CD4-positive, alpha-beta T cell treated with Interleukin-6 for 4 hours (primary cell): ENCODE measurements at places on chromosomes 12 and 14.

DNA sequence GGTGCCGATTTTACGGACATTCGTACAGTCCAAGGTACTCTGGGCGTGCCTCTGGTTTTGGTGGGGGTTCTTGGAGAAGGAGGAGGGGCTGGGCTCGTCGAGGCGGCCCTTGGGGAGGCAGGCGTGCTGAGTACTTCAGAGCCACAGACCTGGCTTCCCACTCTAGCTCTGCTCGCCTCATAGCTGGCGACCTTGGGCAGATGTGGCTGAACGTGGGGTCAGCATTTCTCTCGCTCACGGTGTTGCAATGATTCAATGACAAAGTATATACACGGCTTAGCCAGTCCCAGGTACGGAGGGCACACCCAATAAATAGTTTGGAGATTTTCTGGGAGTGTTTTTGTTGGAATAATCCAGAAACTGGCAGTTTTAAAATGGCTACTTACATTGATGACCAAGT, 75.1 kb downstream of the FOXN4 start:
- DNase-seq = no peak

- DNase-seq = no peak
These were observed 141.9 kb upstream of the PRKD1 start for GRCh38 chr14:30069536-30069935.

DNA sequence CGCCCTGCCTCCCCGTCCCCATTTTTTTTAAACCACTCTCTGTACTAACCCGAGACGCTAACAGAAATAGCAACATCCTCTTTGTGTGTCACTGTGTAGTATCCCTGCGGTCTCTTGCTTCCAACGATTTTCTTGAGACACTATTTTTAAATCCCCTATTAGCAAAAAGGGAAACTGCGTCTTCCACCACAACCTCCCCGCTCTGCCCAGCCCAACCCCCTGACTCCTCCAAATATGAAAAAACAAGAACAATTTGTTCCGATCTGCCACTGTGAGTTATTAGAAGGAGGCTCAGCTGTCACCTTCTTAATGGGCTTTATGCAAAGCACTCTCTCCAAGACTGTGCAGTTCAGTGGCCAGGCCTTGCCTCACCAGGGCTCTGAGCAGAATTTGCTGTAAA, 76.3 kb downstream of the MAP1LC3B2 start:
- no peak for DNase-seq

DNA sequence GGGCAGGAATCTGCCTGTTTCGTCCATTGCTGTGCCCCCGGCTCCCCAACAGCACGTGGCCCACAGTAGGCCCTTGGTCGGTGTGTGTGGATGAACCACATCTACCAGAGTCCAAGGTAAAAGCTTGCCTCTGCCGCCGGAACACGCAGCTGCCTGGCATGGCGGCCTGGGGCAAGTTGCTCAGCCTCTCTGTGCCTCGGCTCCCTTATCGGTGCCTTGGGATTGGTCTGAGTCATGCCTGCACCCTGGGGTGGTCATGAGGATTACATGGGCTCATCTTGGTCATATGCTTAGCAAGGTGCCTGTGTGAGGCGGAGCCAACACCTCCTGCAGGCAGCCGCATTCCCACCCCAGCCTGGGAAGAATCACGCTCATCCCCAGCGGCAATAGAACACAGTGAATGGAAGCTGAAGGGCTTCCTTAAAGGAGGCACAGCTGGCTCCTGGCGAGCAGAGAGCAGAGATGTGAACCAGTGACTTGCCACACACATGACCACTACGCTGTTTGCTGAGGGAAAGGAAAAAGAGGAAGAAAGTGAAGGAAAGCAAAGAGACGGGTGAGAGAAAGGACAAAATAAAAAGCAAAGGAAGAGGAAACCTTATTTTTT, 5.5 kb upstream of the SCARB1 start:
- DNase-seq = no peak

- DNase-seq = peak; percentile 44
These were observed 823 bp downstream of the ATG2B start for GRCh38 chr14:96362071-96362964.

DNA sequence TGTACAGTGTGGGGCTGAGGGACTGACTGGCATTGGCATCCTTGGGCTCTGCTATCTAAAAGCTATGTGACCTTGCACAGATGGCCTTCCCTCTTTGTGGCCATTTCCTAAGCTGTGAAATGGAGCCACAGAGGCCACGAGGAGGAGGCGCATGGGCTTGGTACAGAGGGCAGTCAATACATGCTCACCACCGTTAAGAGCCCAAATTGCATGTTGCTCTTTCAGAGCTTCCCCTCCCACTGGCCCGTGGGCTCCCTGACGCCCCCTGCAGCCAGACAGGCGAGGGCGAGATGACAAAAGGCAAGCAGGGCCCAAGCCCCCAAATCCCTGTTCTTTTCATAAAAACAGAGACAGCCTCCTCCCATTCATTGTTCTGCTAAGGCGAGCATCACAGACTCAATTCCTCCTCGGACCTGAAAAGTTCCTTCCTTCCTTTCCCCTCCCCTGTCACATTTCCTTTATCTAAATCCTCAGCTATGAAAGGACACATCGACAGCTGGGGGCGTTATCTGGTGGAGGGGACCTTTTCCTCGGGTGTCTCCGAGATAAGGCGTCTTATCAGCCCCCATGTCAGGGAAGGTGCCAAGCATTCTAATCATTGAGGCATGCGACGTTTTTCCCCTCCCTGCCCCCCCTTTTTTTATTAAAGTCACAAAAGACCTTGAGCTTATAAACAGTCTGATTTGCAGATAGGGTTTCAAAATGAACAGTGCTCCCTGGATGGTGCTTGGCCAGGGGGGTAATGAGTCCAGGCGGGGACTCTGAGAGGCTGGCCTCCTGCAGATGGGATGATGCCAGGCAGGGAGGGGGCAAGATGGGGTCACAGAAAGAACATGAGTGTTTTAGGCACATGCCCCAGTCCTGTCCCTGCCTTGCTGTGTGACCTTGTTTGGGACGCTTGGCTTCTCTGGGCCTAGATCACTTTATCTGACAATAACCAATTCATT, 26.4 kb downstream of the FAM222A start:
- peak; percentile 6 for DNase-seq

DNA sequence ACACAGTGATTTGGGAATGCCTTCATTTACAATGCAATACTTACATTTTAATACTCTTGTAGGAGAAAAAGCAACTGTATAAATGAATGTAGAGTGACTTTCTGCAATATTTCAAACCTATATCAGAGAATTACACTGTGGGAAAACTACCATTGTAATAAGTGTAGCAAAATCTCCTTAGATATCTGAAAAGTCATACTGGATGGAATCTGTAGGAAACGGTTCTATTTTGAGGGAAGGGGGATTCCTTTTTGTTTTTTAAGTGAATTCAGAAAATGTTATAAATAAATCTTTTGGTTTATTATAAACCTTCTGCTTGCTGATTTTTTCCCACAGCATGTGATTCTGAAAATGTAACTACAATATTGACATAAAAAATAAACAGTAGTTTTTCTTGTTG, 23.0 kb downstream of the ZNF891 start:
- no peak for DNase-seq

GRCh38 chr12:30047516-30048254, 263.9 kb upstream of the TMTC1 start:
- no peak for DNase-seq

- DNase-seq = peak; percentile 35
These were observed 1.8 kb downstream of the GLI1 start for GRCh38 chr12:57461276-57461916.

GRCh38 chr14:76109087-76109880, 42.4 kb upstream of the GPATCH2L start:
- DNase-seq = no peak

GRCh38 chr12:94771199-94771598, 120.8 kb upstream of the TMCC3 start:
- no peak for DNase-seq

DNA sequence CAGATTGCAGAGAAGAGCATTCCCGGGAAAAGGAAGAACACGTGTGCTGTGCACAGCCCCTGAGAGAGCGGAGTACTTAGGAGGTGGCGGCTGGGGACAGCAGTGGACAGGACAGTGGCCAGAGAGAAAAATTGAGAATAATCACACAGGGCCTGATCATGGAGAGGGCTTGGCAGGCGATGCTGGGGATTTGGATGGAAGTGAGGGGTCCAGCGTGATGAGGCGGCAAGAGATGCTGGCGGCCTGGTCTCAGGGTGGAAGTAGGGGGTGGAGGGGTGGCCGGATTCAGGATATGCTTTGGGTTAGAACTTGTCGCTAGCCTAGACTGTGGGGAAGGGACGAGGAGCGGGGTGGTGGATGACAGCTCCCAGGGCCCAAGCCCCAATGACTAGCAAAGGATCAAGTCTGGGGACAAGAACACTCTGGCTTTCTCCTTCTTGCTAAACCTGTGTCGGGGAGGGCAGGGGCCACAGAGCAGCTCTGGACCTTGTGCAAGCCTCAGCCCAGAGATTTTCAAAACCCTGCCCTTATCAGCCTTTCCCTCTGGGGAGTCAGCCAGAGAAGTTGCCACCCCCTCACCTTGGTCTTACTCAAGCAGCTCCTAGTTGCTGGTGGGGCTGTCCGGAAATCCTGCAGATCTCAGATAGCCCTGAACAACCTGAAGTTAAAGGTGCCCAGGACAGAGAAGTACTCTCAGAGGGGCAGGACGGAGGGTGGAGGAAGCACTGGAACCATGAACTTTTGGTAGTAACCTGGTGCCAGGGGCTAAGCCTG, 1.3 kb downstream of the HVCN1 start:
- no peak for DNase-seq

- no peak for DNase-seq
These were observed 6.7 kb downstream of the ANO4 start for GRCh38 chr12:100801320-100801719.

- DNase-seq = no peak
These were observed 15.5 kb upstream of the ENDOU start for GRCh38 chr12:47740606-47741339.

- DNase-seq = peak; percentile 79
These were observed 3.2 kb upstream of the SYNE3 start for GRCh38 chr14:95519699-95520098.

DNA sequence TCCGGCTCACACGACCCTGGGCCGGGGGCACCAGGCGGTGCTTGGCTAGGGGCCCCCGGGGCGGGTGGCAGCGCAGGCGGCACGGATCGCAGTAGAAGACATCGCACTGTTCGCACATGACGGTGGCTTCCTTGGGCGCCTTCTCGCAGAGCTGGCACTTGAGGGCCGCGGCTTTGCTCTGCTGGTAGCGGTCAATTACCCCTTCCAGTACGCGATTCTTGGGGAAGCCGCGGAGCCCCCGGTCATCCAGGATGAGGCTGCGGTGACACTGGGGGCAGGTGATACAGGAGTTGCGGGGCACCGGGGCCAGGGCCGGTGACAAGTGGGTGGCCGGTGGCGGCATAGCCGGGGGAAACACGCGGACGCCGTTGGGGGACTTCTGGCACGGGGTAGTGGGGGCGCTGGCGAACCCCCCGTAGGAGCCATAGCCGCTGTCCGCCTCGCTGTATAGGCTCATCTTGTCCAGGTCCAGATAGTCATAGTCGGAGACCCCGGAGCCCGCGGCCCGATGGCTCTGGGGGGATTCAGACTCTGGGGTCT, 553 bp downstream of the TRIM9 start:
- DNase-seq = peak; percentile 21

- DNase-seq = no peak
These were observed 88.9 kb upstream of the MED13L start for GRCh38 chr12:116366456-116366776.
